Diencephalon (tissue), 1 donor: ENCODE measurements at places on chromosomes 7 and 10. TPM values are rescaled to one million over a fixed set of nuclear protein-coding genes. Genes with fewer than 3 reads are reported as not detected.

PRF1 gene
- 1.2 TPM for total RNA-seq

GHRHR gene
- 2.8 TPM for total RNA-seq

CHCHD3 gene
- total RNA-seq = 66.0 TPM

DENND2A gene
- total RNA-seq = 43.8 TPM

CYP3A5 gene
- total RNA-seq = not detected

UCN3 gene
- not detected for total RNA-seq

CALHM3 gene
- not detected for total RNA-seq

MAGI2 gene
- total RNA-seq = 118 TPM

SHTN1 gene
- total RNA-seq = 52.6 TPM

SLC13A1 gene
- total RNA-seq = not detected

RAPGEF5 gene
- 62.7 TPM for total RNA-seq

DYNC1I1 gene
- total RNA-seq = 51.2 TPM

FBXL13 gene
- total RNA-seq = 18.5 TPM

SEMA3E gene
- total RNA-seq = 12.2 TPM

TFR2 gene
- 9.2 TPM for total RNA-seq

HACD1 gene
- total RNA-seq = 32.3 TPM

THSD7A gene
- total RNA-seq = 30.4 TPM

BMS1 gene
- total RNA-seq = 14.3 TPM

PRSS37 gene
- total RNA-seq = not detected

CACNA2D1 gene
- 118 TPM for total RNA-seq

SLC39A12 gene
- total RNA-seq = 20.1 TPM

LRRC17 gene
- total RNA-seq = 33.2 TPM

NYAP1 gene
- 38.8 TPM for total RNA-seq

EN2 gene
- 0.23 TPM for total RNA-seq

MARVELD1 gene
- 4.4 TPM for total RNA-seq

TRIM50 gene
- not detected for total RNA-seq

FRAT2 gene
- total RNA-seq = 12.7 TPM

ANK3 gene
- 291 TPM for total RNA-seq

AGR3 gene
- not detected for total RNA-seq

PPP1R3C gene
- total RNA-seq = 47.3 TPM

TMEM176B gene
- 5.8 TPM for total RNA-seq

HMX2 gene
- 0.92 TPM for total RNA-seq

UNC5B gene
- 7.4 TPM for total RNA-seq

SPDYE11 gene
- total RNA-seq = not detected

MRLN gene
- 0.69 TPM for total RNA-seq

C10orf67 gene
- total RNA-seq = 1.2 TPM

HTRA1 gene
- total RNA-seq = 64.1 TPM

PTPN20 gene
- total RNA-seq = 34.8 TPM

CRYGN gene
- not detected for total RNA-seq

FBH1 gene
- 45.2 TPM for total RNA-seq

NPSR1 gene
- total RNA-seq = 1.8 TPM

GLUD1 gene
- total RNA-seq = 407 TPM

CPA2 gene
- not detected for total RNA-seq
